CD8-positive, alpha-beta memory T cell (primary cell): ENCODE measurements at places on chromosomes 1 and 21. TPM values are rescaled to one million over a fixed set of nuclear protein-coding genes. Genes with fewer than 3 reads are reported as not detected.

GRCh38 chr1:225794954-225795353, 15.0 kb upstream of the EPHX1 start:
- no peak overlapping the region for H3K27ac ChIP-seq
- H3K36me3 ChIP-seq = no peaks in the 10 kb centered on the region
- DNase-seq = no peak
- H3K4me1 ChIP-seq = no peaks in the 10 kb centered on the region

HSD3B1 gene
- not detected for total RNA-seq

DNA sequence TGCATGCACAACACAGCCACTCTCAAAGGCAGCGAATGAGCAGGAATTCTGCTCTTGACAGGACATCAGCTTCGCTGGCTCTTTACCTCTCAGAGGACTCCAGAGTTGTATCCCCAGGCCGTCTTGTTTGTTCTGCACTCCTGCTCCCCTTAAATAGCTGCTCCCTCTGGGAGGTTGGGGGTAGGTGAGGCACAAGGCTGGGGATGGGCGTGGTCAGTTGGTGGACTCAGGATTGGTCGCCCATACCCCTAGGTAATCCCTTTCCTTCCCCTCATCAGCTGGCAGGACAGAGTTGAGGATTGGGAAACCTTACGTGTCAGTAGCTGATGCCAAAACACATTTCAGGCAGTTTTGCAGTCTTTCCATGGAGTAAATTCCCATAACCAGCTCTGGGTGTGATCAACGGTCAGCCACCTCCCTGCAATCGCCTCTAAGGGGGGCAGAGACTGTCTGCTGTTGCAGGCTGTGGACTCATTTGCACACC, at the start of gene PLA2G2A:
PLA2G2A (minus strand) TSS at position 125 of the 484 bp plus-strand sequence. CDS start 845 bp downstream, outside the sequence.
- H3K4me3 ChIP-seq = no peak within 1 kb of the TSS
- no peaks in the 10 kb centered on the region for H3K27me3 ChIP-seq
- no peaks in the 10 kb centered on the region for H3K36me3 ChIP-seq

- H3K27me3 ChIP-seq = no peaks in the 10 kb centered on the region
- no peaks in the 10 kb centered on the region for H3K4me1 ChIP-seq
- H3K4me3 ChIP-seq = no peak overlapping the region
- no peak for DNase-seq
- H3K36me3 ChIP-seq = no peaks in the 10 kb centered on the region
- no peak overlapping the region for H3K27ac ChIP-seq
Measured at GRCh38 chr1:53593758-53594380, 134.7 kb downstream of the DMRTB1 start.

- DNase-seq = no peak
- H3K4me3 ChIP-seq = no peak overlapping the region
- no peaks in the 10 kb centered on the region for H3K27me3 ChIP-seq
- H3K27ac ChIP-seq = no peak overlapping the region
- H3K4me1 ChIP-seq = no peaks in the 10 kb centered on the region
Measured at GRCh38 chr1:61372944-61373343, 290.6 kb downstream of the NFIA start.

DNA sequence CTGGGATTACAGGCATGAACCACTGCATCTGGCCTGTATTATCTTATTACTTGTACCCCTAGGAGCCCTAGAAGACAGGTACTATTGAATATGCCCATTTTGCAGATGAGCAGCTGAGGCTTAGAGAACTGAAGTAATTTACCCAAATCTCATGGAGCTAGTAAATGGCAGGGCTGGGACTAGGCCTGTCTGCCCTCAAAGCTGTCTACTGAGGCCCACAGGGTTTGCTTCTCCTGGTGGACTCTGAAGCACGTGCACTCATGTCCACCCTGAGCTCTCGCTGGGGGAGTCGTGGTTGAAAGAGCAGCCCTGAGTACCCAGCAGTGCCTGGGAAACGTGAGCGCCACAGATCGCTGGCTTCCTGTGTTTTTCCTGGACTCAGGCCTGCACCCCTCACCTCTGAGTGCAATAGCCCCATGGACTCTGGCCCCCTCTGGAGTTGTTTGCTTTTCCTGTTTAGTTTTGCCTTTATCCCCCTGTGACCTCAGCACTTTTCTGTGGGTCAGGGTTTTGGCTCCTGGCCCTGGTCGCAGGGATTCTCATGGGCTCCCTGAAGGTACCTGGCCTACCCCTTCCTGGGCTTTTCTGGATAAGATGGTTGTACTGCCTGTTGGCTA, 52.4 kb downstream of the ARHGEF10L start:
- H3K4me1 ChIP-seq = no peaks in the 10 kb centered on the region
- no peaks in the 10 kb centered on the region for H3K27me3 ChIP-seq
- no peaks in the 10 kb centered on the region for H3K36me3 ChIP-seq
- H3K27ac ChIP-seq = no peak overlapping the region
- DNase-seq = no peak

- no peak overlapping the region for H3K4me3 ChIP-seq
- H3K27ac ChIP-seq = no peak overlapping the region
- no peaks in the 10 kb centered on the region for H3K36me3 ChIP-seq
- no peaks in the 10 kb centered on the region for H3K4me1 ChIP-seq
Measured at GRCh38 chr21:46077674-46078101, 20.2 kb upstream of the COL6A2 start.

CAMK1G gene
- total RNA-seq = not detected

- no peaks in the 10 kb centered on the region for H3K36me3 ChIP-seq
- no peak overlapping the region for H3K4me3 ChIP-seq
- H3K27me3 ChIP-seq = no peaks in the 10 kb centered on the region
- no peak for DNase-seq
- H3K4me1 ChIP-seq = no peaks in the 10 kb centered on the region
- no peak overlapping the region for H3K27ac ChIP-seq
Measured at GRCh38 chr21:41149199-41149598, 18.8 kb upstream of the BACE2 start.

KCNA3 gene
- 38.4 TPM for total RNA-seq

- no peaks in the 10 kb centered on the region for H3K27me3 ChIP-seq
- no peaks in the 10 kb centered on the region for H3K36me3 ChIP-seq
- no peaks in the 10 kb centered on the region for H3K4me1 ChIP-seq
- DNase-seq = no peak
- H3K27ac ChIP-seq = no peak overlapping the region
Measured at GRCh38 chr21:45386728-45387371, 18.1 kb upstream of the COL18A1 start.

GRCh38 chr1:243956450-243956849, 94.6 kb upstream of the ZBTB18 start:
- no peaks in the 10 kb centered on the region for H3K27me3 ChIP-seq
- no peaks in the 10 kb centered on the region for H3K4me1 ChIP-seq
- H3K27ac ChIP-seq = no peak overlapping the region
- no peak overlapping the region for H3K4me3 ChIP-seq
- H3K36me3 ChIP-seq = no peaks in the 10 kb centered on the region

OR2T2 gene
- total RNA-seq = not detected
